ENCODE measurements at places on chromosomes 3 and 15.

DNA sequence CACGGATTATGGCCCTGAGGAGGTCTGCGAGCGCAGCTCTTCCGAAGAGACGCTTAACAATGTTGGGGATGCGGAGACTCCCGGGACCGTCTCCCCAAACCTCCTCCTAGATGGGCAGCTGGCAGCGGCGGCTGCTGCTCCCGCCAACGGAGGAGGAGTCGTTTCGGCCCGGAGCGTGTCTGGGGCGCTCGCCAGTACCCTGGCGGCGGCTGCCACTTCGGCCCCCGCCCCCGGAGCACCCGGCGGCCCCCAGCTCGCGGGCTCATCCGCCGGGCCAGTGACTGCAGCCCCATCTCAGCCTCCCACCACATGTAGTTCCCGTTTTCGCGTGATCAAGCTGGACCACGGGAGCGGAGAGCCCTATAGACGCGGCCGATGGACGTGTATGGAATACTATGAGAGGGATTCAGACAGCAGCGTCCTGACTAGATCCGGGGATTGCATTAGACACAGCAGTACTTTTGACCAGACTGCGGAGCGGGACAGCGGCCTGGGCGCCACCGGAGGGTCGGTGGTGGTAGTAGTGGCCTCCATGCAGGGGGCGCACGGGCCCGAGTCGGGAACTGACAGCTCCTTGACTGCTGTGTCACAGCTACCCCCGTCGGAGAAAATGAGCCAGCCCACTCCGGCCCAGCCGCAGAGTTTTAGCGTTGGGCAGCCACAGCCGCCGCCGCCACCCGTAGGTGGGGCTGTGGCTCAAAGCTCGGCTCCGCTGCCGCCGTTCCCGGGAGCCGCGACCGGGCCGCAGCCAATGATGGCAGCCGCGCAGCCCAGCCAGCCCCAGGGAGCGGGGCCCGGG is 1.6 kb downstream of the TSC22D2 start:
- peak; percentile 67 for DNase-seq
- peaks cover 40% of the 10 kb centered on the region for H3K4me1 ChIP-seq
- no peaks in the 10 kb centered on the region for H3K27me3 ChIP-seq
- peak overlapping the region; percentile 86 for H3K27ac ChIP-seq
- peak overlapping the region; percentile 92 for H3K4me3 ChIP-seq

- H3K27me3 ChIP-seq, result no peaks in the 10 kb centered on the region
- H3K36me3 ChIP-seq, result no peaks in the 10 kb centered on the region
- DNase-seq, result no peak
- no peak overlapping the region for H3K4me3 ChIP-seq
These were observed 175.2 kb upstream of the SOX14 start for GRCh38 chr3:137588871-137589270.

DNA sequence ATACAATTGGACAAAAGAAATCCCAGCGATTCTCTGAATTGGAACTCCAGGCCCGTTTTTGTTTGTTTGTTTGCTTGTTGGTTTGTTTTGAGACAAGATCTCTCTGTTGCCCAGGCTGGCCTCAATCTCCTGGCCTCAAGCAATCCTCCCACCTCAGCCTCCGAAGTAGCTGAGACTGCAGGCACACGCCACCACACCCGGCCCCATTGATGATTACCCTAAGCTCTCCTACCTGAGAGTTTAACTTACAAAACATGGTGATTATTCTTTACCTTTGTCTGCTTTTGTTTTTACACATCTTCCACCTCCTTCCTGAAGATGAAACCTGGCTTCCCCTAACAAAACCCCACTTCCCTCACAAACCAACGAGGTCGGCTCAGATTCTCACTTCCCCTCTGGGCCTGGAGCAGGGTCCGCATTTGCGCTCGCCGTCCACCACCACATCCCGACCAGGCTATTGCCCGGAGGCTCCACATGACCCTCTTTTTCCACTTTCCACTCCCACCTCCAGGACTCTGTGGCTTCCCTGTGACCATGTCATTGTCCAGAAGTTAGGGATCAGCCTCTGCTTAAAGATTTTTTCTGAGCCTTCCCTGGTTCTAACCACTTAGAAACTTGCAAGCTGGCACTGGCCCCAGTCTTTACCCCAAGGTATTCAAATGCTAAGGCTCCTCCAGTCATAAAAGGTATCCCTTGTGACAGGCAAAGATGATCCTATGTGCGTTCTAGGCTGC is 14.8 kb downstream of the KLHL6 start:
- H3K36me3 ChIP-seq, result peaks cover 17% of the 10 kb centered on the region
- H3K27me3 ChIP-seq, result no peaks in the 10 kb centered on the region
- peaks cover 71% of the 10 kb centered on the region for H3K4me1 ChIP-seq
- H3K27ac ChIP-seq, result peak overlapping the region; percentile 73

DNA sequence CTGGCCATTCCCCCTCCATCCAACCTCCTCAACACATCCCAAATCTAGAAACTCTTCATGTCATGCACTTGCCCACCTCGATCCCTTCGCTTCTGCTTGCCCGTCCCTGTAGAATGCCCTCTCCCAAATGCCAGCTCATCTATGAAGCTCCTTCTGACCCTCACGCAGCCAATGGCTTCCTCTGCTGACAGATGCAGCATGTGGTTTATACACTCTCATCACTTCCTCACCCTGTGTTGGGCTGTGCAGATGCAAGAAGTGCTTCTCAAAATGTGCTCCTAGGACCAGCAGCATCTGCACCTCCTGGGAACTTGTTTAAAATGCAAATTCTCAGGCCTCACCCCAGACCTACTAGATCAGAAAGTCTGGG is 51.7 kb downstream of the SEMA5B start:
- H3K36me3 ChIP-seq, result no peaks in the 10 kb centered on the region
- H3K4me1 ChIP-seq, result peaks cover 40% of the 10 kb centered on the region
- H3K27ac ChIP-seq, result peak overlapping the region; percentile 69
- DNase-seq, result peak; percentile 50
- peak overlapping the region; percentile 28 for H3K4me3 ChIP-seq

DNA sequence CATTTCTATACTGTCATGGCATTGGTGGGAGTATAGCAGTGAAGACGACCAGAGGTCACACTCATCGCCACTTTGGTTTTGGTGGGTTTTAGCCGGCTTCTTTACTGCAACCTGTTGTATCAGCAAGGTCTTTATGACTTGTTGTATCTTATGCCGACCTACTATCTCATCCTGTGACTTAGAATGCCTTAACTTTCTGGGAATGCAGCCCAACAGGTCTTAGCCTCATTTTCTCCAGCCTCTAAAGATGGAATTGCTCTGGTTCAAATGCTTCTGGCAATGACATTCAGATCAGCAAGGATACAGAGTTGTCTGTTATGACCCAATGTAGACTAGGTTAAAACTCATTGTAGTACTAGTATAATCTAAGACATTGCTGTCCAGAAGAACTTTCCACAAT is 54.9 kb upstream of the LRTM1 start:
- no peak overlapping the region for H3K4me3 ChIP-seq
- H3K36me3 ChIP-seq, result no peaks in the 10 kb centered on the region
- no peak overlapping the region for H3K27ac ChIP-seq
- DNase-seq, result no peak

- H3K4me3 ChIP-seq, result no peak overlapping the region
- DNase-seq, result no peak
- H3K27ac ChIP-seq, result no peak overlapping the region
- H3K36me3 ChIP-seq, result peaks cover 40% of the 10 kb centered on the region
- H3K27me3 ChIP-seq, result no peaks in the 10 kb centered on the region
These were observed 68.0 kb upstream of the RPL35A start for GRCh38 chr3:197881970-197882338.

DNA sequence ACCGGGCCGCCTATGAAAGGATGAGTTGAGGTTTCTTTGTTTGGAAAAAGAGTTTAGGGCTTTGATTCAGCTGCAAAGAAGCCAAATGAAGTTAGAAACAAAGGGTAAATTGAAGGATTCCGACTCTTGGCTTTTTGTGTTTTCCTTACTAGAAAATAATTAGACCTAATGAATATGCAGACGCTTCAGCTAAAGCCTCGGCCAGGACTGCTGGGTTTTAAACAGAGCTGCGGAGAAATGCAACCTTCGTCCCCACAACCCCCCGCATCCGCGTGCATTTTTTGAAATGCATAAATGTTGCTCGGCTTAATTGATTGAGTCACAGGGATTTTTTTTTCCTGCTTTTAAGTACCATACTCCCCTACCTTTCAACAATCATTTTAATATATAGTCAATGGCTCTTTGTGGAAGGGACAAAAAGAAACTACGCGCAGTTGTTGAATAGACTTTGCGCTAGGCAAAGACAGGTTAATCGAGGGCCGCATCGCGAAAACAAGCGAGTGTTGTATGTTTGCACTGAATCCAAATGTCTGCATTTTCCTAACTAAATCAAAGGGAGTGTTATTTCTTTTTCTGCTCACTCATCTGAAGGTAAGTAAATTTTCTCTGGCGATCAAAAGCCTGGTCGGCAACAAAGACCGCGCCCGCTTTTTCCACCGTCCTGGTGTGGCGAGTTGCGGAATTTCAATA is 1.3 kb upstream of the ZIC4 start:
- H3K27ac ChIP-seq, result peak overlapping the region; percentile 73
- H3K27me3 ChIP-seq, result peaks cover 68% of the 10 kb centered on the region
- H3K4me3 ChIP-seq, result peak overlapping the region; percentile 32

GRCh38 chr15:77644543-77645247 is 12.0 kb upstream of the LINGO1 start:
- H3K4me1 ChIP-seq, result no peaks in the 10 kb centered on the region
- H3K27ac ChIP-seq, result no peak overlapping the region
- H3K4me3 ChIP-seq, result no peak overlapping the region
- H3K27me3 ChIP-seq, result peaks cover 4% of the 10 kb centered on the region
- no peak for DNase-seq
- H3K36me3 ChIP-seq, result no peaks in the 10 kb centered on the region

DNA sequence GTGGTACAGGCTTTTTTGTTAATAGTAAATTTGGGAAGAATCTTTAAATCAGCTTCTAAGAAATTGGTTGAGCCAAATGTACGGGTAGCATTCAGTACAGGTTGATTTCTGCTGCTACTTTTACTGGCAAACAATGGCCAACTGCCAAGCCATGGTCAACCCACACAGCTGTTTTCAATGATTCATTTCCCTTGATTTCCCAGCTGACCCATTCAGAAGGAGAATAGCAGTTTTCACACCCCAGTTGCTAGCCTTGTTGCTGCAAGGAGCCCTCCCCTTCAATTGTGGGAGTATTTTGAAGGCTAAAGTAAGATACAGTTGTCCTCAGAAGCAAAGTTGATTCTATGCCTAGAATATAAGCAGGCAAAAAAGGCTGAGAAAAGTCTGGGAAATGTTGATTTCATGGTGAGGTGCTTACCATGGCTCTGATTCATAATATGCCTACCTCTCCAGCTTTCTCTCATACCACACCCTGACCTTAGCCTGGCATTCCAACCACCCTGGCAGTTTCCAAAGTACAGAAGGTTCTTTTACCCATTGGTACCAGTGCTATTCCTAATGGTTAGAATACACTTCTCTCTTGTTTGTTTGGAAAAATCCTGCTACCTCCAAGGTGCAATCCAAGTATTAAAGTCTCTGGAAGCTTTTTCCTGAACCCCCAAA is 320.3 kb upstream of the TGFBR2 start:
- no peak overlapping the region for H3K27ac ChIP-seq
- DNase-seq, result no peak
- no peaks in the 10 kb centered on the region for H3K36me3 ChIP-seq
- no peaks in the 10 kb centered on the region for H3K27me3 ChIP-seq
- H3K4me3 ChIP-seq, result no peak overlapping the region
- peaks cover 17% of the 10 kb centered on the region for H3K4me1 ChIP-seq

DNA sequence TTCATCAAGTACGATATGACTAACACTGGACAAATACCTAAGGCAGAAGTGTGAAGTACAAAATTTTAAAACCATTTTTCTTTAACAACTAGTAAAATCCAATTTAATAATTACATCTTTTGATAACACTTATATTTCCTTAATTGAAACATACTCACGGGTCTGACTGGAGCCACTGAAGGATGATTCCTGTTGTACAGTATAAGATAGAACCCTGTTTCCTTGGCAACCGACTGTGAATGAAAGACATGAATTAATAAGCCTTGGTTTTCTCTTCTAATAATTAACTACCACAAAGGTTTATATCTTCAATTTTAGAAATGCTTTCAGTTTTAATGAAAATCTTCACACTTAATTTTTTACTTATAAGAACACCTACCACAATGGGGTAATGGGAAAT is 19.4 kb downstream of the DHX36 start:
- H3K4me1 ChIP-seq, result peaks cover 13% of the 10 kb centered on the region
- H3K4me3 ChIP-seq, result no peak overlapping the region
- no peaks in the 10 kb centered on the region for H3K27me3 ChIP-seq
- no peak for DNase-seq

GRCh38 chr3:148955544-148956346 is 35.6 kb upstream of the GYG1 start:
- no peak overlapping the region for H3K4me3 ChIP-seq
- no peak overlapping the region for H3K27ac ChIP-seq
- peaks cover 9% of the 10 kb centered on the region for H3K4me1 ChIP-seq
- DNase-seq, result peak; percentile 51
- no peaks in the 10 kb centered on the region for H3K36me3 ChIP-seq

- no peak overlapping the region for H3K27ac ChIP-seq
- no peak overlapping the region for H3K4me3 ChIP-seq
- no peaks in the 10 kb centered on the region for H3K27me3 ChIP-seq
- H3K36me3 ChIP-seq, result no peaks in the 10 kb centered on the region
- H3K4me1 ChIP-seq, result no peaks in the 10 kb centered on the region
These were observed 507.0 kb downstream of the TBL1XR1 start for GRCh38 chr3:176690083-176690869.

DNA sequence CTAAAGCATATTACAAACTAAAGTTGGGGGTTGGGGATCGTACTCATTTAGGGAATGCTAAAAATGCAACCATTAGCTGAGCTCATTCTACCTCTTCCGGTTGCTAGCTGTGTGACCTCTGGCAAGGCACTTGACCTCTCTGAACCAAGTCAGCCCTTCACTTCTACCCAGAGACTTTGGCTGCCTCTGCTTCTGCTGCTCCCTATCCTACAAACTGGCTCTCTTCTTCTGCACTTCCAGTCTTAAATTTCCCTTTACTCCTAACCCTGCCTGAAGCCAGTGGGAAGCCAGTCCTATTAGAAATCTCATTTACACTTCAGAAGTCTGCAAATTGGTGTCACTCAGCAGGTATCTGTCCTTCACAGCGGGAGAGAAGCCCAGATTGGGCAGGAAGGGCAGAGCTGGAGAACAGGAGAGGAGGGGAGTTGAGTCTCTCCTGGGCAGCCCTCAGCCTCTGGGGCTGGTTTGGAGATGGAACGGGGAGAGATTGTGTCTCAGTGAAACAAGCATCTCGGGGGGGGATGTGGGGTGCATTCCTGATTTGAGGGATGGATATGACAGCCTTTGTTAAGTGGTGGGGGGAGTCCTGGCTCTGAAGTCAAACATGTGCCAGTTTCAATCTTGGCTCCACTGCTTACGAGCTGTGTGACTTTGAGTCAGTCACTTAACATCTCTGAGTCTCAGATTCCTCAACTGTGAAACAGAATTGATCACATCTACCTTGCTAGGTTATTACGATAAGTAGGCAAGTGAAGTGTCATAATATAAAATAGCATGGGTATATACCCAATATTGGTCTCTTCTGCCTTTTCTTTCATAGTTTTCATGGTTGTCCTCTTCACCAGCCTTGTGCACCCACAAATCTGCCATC is 7.8 kb upstream of the AEN start:
- H3K27ac ChIP-seq, result no peak overlapping the region
- no peaks in the 10 kb centered on the region for H3K36me3 ChIP-seq
- DNase-seq, result no peak
- peaks cover 9% of the 10 kb centered on the region for H3K4me1 ChIP-seq
- H3K27me3 ChIP-seq, result peaks cover 31% of the 10 kb centered on the region

GRCh38 chr15:64809649-64810496 is 15.6 kb downstream of the PIF1 start:
- H3K4me3 ChIP-seq, result no peak overlapping the region
- no peaks in the 10 kb centered on the region for H3K4me1 ChIP-seq
- no peaks in the 10 kb centered on the region for H3K36me3 ChIP-seq
